Occipital lobe (tissue), 3 donors: ENCODE measurements at places on chromosomes 1 and 21.

GRCh38 chr1:1118876-1119220 lies 3.0 kb upstream of the C1orf159 start:
- DNase-seq: no peak

GRCh38 chr1:233033361-233033760 lies 83.0 kb downstream of the NTPCR start:
- DNase-seq: no peak

GRCh38 chr1:189405419-189405818 lies 1072.2 kb downstream of the BRINP3 start:
- no peak for DNase-seq

DNA sequence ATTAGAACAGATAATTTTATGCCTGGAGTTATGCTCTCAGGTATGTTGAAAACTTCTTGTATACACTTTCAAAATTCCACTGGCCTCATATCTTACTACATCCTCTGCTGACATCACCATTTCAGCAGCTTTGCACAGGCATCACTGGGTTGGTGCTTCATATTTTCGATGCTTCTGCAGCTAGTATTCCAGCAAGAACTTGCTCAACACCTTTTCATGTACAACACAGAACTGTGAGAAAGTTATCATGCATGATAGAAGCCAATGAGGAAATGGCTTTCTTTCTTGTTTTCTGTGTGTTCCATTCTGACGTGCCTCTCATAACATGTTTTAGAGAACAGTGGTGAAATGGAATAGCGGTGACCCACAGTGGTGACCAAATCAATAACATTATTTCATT lies 5.1 kb upstream of the GBP5 start:
- no peak for DNase-seq

- no peak for DNase-seq
These were observed 37.4 kb downstream of the CD58 start for GRCh38 chr1:116533429-116533820.

- no peak for DNase-seq
These were observed 94.0 kb downstream of the TNR start for GRCh38 chr1:175649416-175649815.

- no peak for DNase-seq
These were observed 28.3 kb downstream of the CAPZB start for GRCh38 chr1:19456968-19457441.

GRCh38 chr1:165674599-165674998 lies 23.8 kb downstream of the ALDH9A1 start:
- DNase-seq: no peak

DNA sequence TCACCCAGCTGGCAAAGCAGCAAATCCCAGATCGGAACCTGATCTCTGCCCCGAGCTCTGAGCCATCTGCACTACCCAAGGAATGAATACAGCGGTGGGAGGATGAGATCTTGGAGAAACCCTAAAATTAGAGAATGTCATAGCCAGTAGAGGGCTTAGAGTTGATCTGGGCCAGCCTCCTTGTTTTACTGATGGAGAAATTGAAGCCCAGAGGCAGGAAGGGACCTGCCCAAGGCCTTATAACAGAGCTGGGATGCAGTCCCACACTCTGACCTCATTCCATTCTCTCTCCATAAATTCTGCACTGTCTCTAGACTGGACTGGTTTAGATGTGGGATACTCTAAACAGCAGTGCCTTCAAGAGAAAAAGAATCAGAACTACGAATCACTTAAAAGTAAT lies 4.8 kb upstream of the SFN start:
- DNase-seq: no peak

- no peak for DNase-seq
These were observed 302.6 kb upstream of the C1orf87 start for GRCh38 chr1:60376196-60376595.

- DNase-seq: no peak
These were observed 110.1 kb downstream of the POU2F1 start for GRCh38 chr1:167330601-167331293.

DNA sequence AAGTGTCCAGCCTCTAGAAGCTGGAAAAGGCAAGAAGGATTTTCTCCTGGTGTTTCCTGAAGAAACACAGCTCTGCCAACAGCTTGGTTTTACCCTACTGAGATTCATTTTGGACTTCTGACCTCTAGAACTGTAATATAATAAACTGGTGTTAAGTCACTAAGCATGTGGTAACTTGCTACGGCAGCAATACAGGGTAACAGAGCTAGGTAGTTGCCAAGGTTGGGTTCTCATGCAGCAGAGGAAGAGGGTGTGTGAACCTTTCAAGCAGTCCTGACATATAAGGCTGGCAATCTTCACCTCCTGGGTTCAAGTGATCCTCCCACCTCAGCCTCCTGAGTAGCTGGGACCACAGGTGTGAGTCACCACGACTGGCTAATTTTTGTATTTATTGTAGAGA lies 36.0 kb downstream of the GNG4 start:
- DNase-seq: no peak

GRCh38 chr1:79807816-79808215 lies 801.3 kb upstream of the ADGRL4 start:
- DNase-seq: no peak

DNA sequence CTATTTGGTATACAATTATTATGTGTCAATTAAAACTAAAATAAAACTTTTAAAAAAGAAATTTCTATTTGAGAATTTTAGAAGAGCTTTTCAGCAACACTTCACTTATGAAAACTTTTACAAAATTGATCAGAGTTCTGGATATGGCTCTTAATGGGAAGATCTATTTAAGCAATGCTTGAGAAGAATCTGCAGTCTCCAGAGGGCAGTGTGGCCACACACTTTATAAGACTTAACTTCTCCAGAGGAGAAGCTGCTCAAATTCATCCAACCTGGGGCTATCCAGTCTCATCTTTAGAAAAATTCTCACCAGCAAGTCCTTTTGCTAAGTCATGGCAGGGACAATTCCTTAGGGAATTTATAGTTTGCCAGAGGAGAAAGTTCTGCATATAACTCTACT lies 25.2 kb upstream of the AGO1 start:
- DNase-seq: no peak

DNA sequence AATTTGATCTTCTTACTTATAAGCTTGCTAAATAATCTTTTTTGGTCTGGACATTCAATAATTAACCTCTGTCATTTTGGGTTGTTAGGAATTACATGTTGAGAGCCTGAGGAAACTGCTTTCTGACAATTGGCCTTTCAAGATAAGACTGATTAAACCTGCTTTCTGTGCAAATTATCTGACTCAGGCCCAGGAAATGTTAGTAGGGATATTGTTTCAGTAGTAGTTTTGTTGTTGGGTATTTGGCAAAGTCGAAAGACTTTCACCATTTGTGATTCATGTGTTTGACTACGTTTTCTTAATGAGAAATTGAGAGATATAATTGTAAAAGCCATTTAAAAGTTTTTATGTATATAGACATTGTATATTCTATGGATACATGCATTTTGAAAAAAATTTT lies 81.1 kb upstream of the GPR88 start:
- DNase-seq: no peak

DNA sequence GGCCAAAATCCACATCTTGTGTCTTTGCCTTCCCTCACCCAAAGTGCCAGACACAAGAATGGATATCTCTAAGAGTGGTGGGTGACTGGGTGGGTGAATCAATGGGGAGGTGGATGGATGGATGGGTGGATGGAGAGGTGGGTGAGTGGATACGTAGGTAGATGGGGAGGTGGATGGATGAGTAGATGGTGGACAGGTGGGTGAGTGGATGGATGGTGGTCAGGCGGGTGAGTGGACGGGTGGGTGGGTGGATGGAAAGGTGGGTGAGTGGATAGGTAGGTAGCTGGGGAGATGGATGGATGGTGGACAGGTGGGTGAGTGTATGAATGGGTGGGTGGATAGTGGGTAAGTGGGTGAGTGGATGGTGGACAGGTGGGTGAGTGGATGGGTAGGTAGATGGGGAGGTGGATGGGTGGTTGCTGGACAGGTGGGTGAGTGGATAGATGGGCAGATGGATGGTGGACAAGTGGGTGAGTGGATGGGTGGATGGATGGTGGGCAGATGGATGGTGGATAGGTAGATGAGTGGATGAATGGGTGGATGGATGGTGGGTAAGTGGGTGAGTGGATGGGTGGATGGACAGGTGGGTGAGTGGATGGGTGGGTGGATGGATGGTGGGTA lies 34.2 kb downstream of the SLC19A1 start:
- no peak for DNase-seq

- no peak for DNase-seq
These were observed 180.0 kb upstream of the KCND3 start for GRCh38 chr1:112169517-112169916.

- DNase-seq: no peak
These were observed 203.7 kb upstream of the RUNX1 start for GRCh38 chr21:35252831-35253230.

- DNase-seq: no peak
These were observed 21.4 kb upstream of the CHIT1 start for GRCh38 chr1:203250911-203251310.
